NCI-H1105 treated with DMSO at 0.1 percent for 48 hours (cell line): ENCODE measurements at places on chromosomes 16 and 17.

DNA sequence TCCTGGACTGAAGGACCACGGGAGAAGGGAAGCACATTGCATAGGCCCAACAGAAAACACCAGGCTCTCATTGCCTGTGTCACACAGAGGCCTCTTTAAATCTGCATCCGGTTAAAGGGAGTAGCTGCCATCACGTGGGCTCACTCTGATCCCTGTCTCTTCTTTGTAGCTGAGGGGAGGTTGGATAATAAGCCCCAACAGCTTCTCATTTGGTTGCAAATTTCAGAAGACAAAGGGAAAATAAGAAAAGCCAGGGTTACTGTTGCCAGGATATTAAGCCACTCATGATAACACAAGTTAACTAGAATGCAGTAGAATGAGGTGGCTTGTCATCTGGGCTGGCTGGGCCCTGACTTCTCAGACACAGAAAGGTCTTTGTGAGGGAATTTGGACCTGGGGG is 325.1 kb upstream of the ERCC4 start:
- no peak for DNase-seq

DNA sequence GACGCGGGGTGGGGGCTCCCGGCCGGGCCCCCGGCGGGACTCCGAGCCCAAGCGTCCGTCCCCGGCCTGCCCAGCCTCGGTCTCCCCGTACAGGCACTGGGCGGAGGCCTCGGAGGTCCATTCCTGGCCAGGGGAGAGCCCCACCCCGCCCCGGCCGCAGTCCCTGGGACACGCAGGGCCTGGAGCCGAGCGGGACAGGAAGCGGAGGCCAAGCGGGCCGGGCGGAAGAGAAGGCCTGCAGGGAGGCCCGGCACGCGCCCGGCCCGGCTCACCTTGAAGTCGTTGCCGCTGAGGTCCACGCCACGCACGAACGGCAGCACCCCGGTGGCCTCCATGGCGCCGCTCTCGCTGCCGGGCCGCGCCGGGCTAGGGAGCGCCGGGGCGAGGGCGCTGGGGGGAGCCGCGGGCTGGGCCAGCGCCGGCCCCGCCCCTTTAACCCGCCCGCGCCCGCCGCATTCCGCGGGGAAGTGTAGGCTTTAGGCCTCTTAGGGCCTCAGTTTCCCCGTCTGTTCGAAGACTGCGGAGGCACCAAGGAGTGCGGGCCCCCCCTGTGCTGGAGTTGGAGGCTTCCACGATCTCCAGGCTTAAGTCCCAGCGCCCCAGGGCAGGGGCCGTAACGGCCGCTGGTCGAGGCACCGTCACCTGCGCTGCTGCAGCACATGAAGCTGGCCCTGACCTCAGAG is at the start of gene FLII:
Gene FLII (minus strand): TSS at position 383 of the 683 bp plus-strand sequence. CDS start 48 bp downstream, at position 335.
- DNase-seq = no peak

- DNase-seq = peak; percentile 45
Observed at GRCh38 chr17:44350733-44351226, 5.7 kb downstream of the GRN start.

DNA sequence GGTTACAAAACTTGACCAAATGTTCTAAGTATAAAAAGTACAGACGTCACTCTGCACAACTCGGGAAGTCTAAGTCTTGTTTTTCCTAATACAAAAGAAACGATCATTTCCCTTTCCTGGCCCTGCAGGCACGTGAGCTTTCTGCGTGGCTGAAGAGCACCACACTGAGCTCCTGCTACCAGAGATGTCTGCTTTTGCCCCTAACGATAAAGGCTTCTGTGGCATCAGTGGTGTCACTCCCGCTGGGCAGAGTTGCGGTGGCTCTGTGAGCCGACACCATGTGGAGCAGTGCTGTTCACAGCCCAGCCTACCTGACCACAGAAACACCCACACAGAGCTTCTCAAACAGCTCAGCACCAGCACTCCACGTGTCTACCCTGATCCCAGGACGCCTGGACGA is 20.5 kb downstream of the EMC8 start:
- DNase-seq = no peak

GRCh38 chr17:8875957-8876356 is 8.5 kb upstream of the PIK3R6 start:
- no peak for DNase-seq

DNA sequence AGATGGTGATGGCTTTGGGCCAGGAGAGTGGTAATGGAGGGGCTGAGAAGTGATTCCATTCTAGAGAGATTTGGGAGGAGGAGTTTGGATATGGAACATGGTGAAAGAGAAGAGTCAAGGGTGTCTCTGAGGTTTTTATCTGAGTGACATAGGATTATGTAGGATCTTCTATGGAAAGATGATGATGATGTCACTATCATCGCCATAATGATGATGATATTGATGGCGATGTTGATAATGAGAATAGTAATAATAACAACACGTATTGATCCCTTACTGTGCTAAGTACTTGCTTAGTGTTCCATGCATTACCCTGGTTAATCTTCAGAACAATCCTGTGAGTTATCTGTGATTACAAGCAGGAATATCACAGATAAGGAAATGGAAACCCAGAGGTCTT is 16.6 kb downstream of the PDILT start:
- no peak for DNase-seq

GRCh38 chr16:21184834-21185233 is 26.4 kb downstream of the LDAF1 start:
- no peak for DNase-seq

GRCh38 chr17:74549343-74549742 is 3.4 kb upstream of the CD300C start:
- DNase-seq = no peak

- no peak for DNase-seq
Observed at GRCh38 chr17:11768981-11769380, 170.7 kb downstream of the DNAH9 start.

DNA sequence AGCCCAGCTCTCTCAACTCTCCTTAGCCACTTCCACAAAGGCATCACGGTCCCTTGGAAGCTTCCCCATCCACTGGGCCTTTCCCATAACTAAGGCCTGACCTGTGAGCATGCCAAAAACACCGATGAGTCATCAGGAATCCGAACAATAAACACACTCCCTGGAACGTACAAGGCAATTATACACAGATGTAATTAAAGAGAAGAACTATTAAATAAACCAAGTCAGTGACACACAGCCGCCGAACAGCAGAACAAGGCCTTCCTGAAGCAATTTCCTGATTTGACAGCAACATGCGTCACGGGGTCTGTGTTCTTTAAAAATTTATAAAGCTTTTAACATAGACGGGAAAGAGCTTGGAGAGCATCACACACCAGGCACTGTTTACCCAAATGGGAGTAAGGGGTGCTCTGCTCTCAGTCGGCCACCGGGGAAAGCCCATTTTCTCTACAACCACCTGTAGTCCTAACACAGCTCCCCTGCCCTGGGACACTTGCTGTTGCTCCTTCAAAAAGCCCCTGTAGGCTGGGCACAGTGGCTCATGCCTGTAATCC is 29.4 kb downstream of the COG7 start:
- peak; percentile 53 for DNase-seq

DNA sequence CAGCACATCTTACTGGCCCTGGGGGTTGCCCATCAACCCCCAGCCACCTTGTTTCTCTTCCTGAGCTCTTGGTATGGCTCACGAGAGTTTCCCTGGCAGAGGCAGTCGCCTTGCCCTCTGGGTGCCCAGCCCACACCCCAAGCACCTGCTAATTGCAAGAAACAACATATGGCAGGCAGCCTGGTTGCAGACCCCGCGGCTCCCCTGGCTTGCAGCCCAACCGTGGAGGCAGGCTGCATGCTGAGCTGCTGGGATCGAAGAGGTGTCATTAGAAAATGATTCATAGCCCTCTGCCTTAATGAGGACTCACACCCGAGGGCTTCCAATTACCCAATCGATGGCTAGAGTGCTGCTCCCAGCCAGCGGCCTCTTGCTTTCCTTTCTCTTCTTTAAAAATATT is 115.7 kb downstream of the TMEM114 start:
- peak; percentile 66 for DNase-seq

DNA sequence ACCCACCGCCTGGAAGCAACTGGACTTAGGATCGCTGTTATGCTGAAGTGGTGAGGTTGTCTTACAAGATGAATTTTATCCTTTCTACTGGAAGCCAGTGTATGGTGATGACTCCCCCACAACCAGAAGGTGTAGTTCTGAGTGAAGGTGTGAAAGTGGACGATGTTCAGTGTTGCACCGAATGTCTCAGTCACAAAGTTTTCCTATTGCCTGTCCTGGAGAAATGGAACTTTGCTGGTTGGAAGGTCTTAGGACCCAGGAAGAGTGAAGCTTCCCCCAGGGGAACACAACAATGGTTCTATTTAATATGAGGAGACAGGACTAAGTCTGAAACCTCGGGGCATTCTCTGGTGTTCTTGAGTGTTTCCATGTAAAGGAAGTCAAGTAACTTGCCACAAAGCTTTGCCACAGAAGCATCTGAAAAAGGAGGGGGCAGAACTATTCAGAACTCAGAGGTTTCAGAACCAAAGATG is 44.2 kb downstream of the USP22 start:
- DNase-seq = no peak

GRCh38 chr17:81568416-81568815 is 16.3 kb upstream of the FAAP100 start:
- DNase-seq = no peak

GRCh38 chr17:81524039-81524864 is 3.9 kb upstream of the FSCN2 start:
- no peak for DNase-seq

GRCh38 chr16:65201511-65201910 is 79.6 kb upstream of the CDH11 start:
- no peak for DNase-seq

DNA sequence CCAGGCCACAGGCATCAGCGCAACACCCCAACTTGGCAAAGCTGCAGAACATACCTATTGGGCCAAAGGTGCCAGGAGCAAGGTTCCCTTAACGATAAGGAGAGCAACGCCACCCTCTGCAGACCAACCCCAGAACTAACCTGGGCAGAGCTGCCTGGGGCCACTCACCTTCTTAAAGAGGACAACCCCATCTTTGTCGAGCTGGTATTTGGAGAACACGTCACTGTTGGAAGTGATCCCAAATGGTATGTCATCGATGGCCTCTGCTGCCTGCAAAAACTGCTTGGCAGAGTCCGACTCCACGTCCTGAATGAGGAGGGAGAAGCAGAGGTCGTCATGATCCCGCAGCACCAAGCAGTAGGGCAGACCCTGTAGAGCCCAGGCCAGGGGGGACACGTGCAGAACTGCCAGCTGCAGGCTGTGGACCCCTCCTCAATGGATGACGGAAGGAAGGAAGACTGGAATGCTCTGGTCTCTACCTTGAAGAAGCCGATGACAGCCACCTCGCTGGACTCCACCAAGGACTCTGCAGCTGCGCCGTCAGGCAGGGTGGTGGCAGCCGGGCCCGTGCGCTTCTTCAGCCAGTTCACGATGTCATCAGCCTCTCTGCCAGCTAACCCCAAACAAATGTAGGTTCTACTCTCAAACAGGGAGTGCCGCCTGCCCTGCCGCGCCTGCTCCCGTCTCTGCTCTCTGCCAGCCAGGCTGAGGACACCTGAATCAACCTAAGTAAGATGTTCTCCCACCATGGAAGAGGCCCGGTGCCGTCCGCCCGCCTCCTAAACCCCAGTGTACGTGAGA is 5.2 kb downstream of the P4HB start:
- no peak for DNase-seq

GRCh38 chr17:39208893-39209292 is 8.8 kb downstream of the RPL19 start:
- DNase-seq = no peak

- DNase-seq = peak; percentile 58
Observed at GRCh38 chr17:794876-795275, 12.7 kb downstream of the MRM3 start.

DNA sequence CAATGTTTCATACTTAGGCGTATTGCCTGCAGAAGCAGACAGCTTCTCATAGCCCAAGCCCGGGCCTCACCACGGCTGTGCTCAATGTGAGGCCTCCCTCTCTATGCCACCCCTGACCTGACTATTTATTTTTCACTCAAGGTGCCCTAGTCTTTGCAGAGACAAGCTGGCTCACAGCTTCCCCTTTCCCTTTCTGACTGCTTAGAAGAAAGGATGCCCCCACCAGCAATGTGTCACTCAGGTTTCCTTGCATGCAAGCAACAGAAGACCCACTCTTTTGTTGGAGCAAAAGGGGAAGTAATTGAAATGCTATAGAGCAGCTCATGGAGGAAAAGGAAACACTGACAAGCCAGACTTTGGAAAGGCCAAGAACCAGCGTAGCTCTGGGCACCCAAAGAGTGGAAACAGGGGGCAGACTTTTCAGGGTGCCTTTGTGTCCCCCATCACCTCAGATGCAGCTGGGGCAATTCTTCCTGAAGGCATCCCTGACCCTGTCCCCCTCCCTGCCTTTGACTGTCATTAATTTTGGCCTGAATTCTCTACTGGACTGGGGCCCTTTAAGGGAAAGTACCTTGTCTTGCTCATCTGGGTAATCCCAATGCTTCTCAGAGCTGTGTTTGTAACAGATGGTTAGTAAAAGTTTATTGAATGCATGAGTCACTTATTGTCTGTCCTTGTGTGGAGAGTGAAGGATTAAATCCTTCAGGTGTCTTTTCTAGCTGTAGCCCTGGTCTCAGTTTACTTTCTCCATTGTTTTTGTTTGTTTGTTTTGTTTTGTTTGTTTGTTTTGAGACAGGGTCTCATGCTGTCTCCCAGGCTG is 17.8 kb downstream of the RGS9 start:
- DNase-seq = no peak

GRCh38 chr17:68456339-68457167 is 743 bp downstream of the WIPI1 start:
- peak; percentile 51 for DNase-seq

GRCh38 chr17:16254773-16255400 is 37.9 kb downstream of the PIGL start:
- no peak for DNase-seq

- DNase-seq = no peak
Observed at GRCh38 chr17:57976594-57976993, 11.5 kb downstream of the VEZF1 start.

GRCh38 chr16:1708768-1709180 is 2.8 kb downstream of the MAPK8IP3 start:
- no peak for DNase-seq

- DNase-seq = peak; percentile 40
Observed at GRCh38 chr17:76726776-76727718, at the start of gene METTL23. TSS of gene METTL23 (plus strand) at chr17:76726839. CDS start at chr17:76729711, 2,872 bp downstream.

DNA sequence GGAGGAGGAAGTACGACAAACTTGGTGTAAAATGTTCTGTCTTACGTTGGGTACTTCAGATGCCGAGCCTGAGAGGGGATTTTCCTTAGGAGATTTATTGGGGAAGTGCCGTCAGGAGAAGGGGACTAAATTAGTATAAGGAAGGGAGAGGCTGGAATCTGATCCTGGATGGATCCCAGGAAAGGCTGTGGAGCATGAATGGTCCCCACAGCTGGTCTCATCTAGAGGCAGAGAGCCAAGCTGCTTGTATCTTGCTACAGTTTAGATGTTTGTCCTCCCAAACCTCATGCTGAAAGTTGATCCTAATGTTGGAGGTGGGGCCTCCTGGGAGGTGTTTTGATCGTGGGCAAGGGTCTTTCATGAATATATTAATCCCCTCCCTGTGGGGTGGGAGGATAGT is 798.4 kb upstream of the EEF2KMT start:
- DNase-seq = no peak
